Neural crest cell (in vitro differentiated cells): ENCODE measurements at places on chromosomes 16 and 17. TPM values are rescaled to one million over a fixed set of nuclear protein-coding genes. Genes with fewer than 3 reads are reported as not detected.

Gene XPO6
- total RNA-seq: 146 and 148 TPM in 2 replicates

Gene NPIPA8
- total RNA-seq: 0.65 and 0.68 TPM in 2 replicates

Gene MIF4GD
- 13.8 and 15.9 TPM in 2 replicates for total RNA-seq

Gene PYY
- total RNA-seq: not detected in 2 replicates

Gene SCARF1
- total RNA-seq: 0.42 and 1.1 TPM in 2 replicates

Gene ARMC5
- total RNA-seq: 11.8 and 12.3 TPM in 2 replicates

Gene FDXR
- total RNA-seq: 13.3 and 14.8 TPM in 2 replicates

Gene WFIKKN1
- 8.1 and 8.5 TPM in 2 replicates for total RNA-seq

Gene ATP2C2
- total RNA-seq: 0.16 and 0.30 TPM in 2 replicates

Gene PMFBP1
- 4.0 and 5.2 TPM in 2 replicates for total RNA-seq

Gene TMC7
- 3.1 and 3.9 TPM in 2 replicates for total RNA-seq

Gene C1QTNF8
- 0.19 and 0.30 TPM in 2 replicates for total RNA-seq

Gene KRTAP17-1
- not detected in 2 replicates for total RNA-seq

Gene PRKCB
- 0.77 and 0.80 TPM in 2 replicates for total RNA-seq

Gene NDUFB10
- 128 TPM in 2 replicates for total RNA-seq

Gene HAS3
- 2.9 and 4.2 TPM in 2 replicates for total RNA-seq

Gene FGF11
- 6.0 and 6.5 TPM in 2 replicates for total RNA-seq

Gene ZSCAN10
- total RNA-seq: not detected in 2 replicates

Gene CDH5
- total RNA-seq: 0.45 and 0.56 TPM in 2 replicates

GRCh38 chr17:2388683-2389055 is 12.2 kb downstream of the MNT start:
- no peak for DNase-seq

- no peak for DNase-seq
Measured at GRCh38 chr16:13305019-13305755, 403.8 kb downstream of the SHISA9 start.

DNA sequence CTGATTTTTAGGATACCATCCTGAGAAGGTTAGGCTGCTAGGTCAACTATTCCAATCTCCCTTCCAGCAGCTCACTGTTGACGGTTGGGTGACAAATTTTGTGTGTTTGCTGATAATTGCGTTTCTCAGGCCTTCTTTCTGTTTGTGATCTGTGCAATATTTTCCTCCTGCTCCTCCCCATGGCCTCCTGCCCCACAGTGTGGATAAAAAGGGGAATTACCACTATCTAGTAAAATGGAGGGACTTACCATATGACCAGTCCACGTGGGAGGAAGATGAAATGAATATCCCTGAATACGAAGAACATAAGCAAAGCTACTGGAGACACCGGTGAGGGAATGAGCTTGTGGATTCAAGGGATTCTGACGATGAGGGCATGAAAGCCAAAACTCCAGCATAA is 9.2 kb downstream of the CHD3 start:
- no peak for DNase-seq

DNA sequence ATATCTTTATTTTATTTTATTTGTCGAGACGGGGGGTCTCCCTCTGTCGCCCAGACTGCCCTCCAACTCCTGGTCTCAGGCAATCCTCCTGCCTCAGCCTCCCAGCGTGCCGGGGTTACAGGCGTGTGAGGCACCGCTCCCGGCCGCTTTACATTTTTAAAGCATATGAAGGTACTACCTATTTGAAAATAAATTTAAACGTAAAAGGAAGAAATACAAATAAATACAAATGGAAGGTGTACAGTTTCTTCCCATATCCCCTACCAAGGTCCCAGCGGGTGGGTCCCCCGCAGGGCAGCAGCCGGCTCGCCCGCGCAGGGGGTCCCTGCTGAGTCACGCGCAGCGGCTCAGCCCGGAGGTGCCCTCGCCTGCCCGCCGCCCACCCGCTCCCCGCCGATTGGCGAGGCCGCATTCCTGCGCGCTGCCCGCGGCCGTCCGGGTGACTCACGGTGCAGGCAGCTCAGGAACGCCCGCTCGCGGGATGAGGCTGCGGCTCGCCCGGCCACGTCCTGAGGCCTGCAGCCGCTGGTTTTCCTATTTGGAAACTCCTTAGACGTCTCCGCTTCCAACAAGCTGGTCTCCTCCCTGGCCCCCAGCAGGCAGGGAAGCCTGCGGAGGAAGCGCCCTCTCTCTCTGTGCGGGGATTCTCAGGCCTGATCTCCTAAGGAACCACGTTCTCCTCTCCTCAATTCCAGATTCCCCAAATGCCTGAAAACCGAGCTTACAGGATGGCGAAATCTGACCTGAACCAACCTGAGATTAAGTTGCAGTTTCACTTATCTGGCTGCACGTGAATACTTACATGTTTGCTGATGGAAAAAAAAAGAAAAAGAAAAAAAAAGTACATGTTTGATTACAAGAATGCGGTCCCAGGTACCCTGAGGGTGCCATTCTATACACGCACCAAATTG is 54.8 kb upstream of the MAP3K14 start:
- peak; percentile 62 for DNase-seq

DNA sequence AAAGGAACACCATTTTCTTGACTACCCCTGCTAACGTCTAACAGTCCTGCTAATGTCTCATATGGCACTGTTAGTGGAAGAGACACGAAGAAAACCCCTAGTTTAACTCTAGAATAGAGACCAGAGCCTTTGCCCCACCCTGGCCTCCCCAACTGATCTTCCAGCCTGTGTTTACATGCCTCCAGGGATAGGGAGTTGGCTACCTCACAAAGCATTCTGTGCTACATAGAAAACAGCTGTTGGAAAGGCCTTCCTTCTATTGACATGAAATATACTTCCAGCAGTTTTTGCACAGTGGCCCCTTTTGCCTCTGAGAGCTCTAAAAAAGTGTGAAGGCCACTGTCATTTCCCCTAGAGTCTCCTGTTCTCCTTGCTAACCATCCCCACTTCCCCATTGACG is 73.1 kb downstream of the ASIC2 start:
- DNase-seq: no peak

GRCh38 chr16:84498223-84498610 is 6.2 kb downstream of the MEAK7 start:
- no peak for DNase-seq

GRCh38 chr16:22397931-22398330 is 23.5 kb upstream of the CDR2 start:
- DNase-seq: no peak

- DNase-seq: no peak
Measured at GRCh38 chr17:40490289-40490853, 11.1 kb downstream of the TNS4 start.

DNA sequence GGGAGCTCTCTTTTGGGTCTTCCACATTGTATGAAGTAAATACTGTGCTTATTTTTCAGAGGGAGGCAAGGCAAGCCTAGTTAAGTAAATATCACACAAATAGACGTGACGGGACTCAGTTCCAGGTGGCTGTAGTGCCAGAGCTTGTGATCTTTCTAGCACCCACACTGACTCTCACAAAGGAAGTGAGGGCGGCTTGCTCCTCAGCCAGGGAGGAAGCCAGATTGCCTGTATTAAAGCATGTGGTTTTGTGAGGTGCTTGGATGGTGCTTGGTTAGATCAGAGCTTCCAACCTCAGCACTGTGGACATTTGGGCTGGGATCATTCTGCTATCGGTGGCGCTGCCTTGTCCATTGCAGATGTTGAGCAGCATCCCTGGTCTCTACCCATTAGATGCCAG is 80.1 kb downstream of the VAT1L start:
- no peak for DNase-seq

- DNase-seq: peak; percentile 27
Measured at GRCh38 chr17:7855660-7856010, 769 bp downstream of the TMEM88 start.

DNA sequence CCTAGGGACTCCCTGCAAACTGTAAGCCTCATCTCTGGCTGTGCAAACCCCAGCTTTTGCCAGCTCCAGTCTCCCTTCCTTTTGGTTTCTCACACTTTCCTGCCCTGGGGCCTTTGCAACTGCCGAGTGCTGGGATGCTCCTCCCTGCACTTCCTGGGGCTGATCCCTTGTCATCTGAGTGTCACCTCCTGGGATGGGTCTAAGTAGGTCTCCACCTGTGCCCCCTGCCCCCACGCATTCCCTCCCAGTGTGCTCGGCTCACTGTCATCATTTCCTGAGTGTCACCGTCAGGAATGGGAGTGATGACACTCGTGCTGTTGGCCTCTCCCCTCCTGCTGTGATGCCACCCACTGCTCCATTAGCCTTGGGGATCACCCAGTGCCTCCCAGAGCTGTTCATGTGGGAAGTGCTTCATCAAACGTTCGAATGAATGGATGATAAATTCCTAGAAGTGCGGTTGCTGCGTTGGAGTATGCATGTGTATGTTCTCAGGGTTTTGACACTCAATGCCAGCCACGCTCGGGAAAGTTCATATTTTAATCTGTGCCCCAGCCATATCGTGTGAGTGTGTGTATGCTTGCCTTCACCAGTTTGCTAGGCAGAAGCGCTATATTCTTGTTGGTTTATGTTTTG is 189.9 kb downstream of the NTN1 start:
- DNase-seq: no peak

- no peak for DNase-seq
Measured at GRCh38 chr17:82029990-82030469, 1.4 kb upstream of the RAC3 start.

DNA sequence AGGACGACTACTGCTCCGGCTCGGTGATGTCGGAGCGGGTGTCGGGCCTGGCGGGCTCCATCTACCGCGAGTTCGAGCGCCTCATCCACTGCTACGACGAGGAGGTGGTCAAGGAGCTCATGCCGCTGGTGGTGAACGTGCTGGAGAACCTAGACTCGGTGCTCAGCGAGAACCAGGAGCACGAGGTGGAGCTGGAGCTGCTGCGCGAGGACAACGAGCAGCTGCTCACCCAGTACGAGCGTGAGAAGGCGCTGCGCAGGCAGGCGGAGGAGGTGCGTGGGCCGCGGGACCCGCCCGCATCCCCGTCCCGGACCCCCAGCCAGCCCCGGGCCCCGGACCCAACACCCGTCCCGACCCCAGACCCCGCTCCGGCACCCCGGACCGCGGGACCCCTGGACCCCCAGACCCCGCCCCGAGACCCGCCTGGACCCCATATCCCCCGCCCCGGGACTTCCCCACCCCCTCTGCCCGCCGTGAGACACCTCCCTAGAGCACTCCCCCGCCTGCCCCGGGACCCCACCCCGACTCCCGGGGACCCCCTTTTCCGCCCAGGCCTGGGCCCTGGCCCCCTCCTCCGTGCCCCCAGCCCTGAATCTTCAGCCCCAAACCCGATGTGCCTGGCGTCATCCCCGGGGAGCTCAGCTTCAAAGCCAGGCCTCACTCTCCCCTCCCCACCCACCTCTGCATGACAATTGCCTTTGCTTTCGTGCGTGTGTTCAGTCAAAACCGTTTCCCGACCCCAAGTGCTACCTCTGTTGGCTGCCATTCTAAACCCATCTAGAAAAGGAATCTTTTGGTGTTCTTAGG is 594 bp downstream of the MAPK8IP3 start:
- no peak for DNase-seq

- peak; percentile 45 for DNase-seq
Measured at GRCh38 chr16:60945225-60945624, 1091.0 kb downstream of the CDH8 start.

GRCh38 chr17:45414990-45415881 is 17.4 kb downstream of the ARHGAP27 start:
- DNase-seq: no peak

GRCh38 chr17:63221939-63222338 is 224.2 kb downstream of the CYB561 start:
- no peak for DNase-seq

DNA sequence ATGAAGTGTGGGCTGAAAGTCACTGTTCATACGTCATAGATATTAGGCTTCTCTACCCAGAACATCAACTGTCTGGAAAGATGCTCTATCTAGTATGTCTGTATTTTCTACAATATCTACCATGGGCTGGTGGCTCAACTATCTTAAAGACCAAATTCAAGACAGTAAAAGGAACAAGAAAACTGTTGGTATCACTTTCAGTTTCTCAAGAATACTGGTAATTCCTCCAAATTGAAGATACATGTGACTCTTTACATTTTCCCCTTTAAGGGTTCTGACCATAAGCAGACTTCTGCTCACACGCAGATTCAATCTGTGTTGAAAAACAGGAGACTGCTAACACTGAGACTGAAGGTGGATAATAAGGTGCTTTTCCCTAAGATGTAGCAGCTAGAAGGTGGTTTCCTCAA is 24.2 kb downstream of the XPO6 start:
- DNase-seq: no peak

DNA sequence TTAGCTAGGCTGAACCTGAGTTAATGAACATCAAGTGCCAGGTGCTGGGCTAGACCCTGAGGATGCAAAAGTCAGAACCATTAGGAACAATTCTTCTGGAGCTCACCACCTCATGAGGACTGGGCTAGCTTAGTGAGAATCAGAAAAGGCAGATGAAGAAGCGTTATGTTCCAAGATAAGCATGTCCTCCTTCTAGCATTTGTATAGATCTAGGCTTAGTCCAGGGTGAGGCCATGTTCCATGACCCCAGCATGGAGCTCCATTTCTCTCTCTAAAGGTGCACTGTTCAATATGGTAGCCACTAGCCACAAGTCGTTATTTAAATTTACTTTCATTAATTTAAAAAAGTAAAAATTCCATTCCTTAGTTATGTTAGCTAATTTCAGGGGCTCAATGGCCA is 365.3 kb upstream of the CCL2 start:
- no peak for DNase-seq

- DNase-seq: no peak
Measured at GRCh38 chr17:57587193-57587969, 157.7 kb downstream of the CCDC182 start.

GRCh38 chr16:70375636-70376611 is 29.2 kb downstream of the DDX19A start:
- DNase-seq: no peak

DNA sequence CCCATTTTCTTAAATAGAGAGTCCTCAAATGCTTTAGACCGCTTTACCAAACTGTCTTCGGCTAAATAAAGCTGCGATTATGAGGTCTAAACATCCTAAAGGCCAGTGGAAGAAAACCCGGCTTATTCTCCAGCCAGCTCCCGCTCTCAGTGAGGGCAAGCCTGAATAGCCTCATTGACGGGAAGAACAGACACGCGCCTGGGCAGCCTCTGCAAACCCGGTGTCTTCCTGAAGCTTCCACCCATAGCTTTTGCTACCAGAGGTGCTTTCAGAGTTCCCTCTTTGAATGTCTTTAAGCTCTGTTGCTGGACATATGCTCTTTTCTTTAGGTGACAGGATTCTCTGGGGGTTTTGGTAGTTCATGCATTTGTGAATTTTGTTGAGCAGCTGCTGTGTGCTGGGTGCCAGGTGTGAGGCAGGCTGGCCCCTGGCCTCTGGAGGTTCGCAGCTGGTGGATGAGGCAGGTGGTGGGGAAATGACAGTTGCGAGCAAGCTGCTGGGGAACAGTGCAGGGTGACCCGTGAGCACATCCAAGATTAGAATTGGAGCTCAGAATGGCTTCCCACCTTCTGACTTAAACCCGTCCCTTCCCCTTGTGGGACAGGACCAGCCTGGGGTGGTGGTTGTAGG is 44.7 kb downstream of the CRISPLD2 start:
- no peak for DNase-seq

GRCh38 chr17:37833237-37833859 is 88.5 kb upstream of the HNF1B start:
- DNase-seq: no peak
